ENCODE measurements at places on chromosomes 11 and 22.

DNA sequence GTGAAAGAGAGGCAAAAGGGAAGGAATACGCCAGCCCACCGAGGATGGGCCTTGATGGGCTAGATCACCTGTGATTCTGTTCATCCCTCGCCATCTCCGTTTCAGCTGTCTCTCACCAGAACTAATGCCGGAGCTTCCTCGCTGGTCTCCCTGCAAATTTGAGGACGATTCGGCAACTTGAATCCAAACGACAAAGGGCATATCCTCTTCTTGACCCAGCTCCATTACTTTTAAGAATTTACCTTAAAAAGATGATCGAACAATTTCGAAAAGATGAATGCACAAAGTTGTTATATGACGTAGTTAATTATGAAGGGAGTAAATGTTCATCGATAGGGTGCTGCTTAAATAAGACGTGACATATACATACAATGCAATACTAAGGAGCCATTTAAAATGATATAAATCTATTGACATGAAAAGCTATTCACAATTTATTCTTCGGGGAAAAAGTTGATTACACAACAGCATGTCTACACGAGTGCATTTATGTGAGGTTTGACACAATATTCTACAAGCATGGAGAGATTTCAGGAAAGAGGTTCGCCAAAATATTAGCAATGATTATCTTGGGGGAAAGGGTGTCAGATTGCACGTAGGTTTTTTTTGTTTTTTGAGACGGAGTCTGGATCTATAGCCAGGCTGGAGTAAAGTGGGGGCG is 937 bp upstream of the FAM168A start:
- peak; percentile 52 for DNase-seq

- DNase-seq, result no peak
Observed at GRCh38 chr22:38775656-38776055, 18.3 kb downstream of the DNAL4 start.

DNA sequence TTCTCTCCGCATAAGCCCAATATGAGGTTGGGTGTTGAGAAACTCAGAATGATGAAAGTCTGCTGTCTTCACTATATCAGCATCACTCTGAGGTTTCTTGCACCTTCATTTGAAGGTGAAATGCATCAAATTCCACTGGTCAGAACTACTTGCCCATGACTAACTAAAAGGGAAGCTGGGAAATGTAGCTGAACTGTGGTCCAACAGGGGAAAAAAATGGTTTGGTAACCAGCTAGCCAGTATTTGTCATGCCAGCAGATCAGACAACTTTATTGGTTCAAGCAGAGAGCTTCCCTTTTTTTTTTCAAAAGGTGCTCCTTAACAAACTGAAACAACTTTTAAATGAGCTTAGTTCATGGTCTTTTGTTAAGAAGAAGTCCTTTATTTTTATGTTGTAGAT is 14.2 kb upstream of the PIK3C2A start:
- DNase-seq, result no peak

- no peak for DNase-seq
Observed at GRCh38 chr11:61023086-61023965, 51.8 kb downstream of the CD6 start.

- no peak for DNase-seq
Observed at GRCh38 chr11:76665172-76665571, 5.4 kb downstream of the LRRC32 start.

DNA sequence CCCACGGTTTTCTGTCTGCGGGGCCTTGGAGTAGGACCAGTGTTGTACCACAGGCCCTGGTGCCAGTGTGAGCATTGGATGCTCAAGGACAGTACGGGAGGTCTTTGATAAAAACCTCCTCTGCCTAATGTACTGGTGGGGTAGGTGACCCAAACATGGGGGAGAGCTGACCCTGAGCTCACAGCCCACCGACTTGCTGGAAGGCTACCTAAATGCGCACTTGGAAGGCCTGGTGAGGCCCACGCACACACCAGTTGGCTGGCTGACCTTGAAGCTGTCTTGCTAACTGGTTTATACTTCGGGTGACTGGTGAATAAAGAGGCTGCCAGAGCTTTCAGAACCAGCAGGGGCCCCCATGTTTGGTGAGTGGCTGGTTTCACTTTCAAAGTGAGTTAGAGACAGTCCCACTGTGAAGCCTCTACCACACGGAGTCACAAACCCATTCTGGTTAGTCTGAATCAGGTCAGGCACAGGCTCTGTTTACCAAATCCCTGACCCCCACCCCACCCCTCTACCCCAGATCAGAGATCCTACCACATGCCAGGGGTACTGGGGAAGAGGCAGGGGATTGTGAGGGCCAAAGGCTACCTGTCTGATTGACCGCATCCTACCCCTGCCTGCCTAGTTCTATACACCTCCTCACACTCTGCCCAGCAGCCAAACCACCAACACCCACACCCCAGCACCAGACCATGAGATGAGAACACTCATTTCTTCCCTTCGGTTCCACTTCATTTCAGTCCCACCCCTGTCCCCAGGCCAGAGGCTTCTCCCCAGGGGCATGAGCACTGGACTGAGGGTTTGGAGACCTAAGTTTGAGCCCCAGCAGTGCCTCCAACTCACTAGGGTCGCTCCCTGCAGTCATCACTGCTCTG is 12.7 kb upstream of the IL2RB start:
- DNase-seq, result no peak

GRCh38 chr22:24061124-24061684 is 50.1 kb downstream of the CABIN1 start:
- DNase-seq, result no peak

DNA sequence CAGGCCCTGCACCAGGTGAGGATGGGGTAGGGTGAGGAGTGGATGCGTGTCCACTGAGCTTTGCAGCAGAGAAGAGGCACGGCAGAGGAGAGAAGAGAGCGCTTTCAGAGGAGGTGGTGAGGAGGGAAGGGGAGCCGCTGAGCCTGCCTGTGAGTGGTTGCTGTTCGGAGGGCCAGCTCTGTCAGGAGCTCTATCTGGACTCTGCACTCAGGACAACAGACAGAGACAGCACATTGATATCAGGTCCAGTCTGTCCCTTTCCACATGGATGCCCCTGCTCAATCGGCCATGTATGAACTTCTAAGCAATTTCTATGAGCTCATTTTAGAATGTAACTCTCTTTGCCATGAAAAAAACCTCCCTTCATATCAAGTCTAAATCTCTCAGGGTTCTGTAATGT is 158.6 kb downstream of the KIRREL3 start:
- DNase-seq, result no peak

DNA sequence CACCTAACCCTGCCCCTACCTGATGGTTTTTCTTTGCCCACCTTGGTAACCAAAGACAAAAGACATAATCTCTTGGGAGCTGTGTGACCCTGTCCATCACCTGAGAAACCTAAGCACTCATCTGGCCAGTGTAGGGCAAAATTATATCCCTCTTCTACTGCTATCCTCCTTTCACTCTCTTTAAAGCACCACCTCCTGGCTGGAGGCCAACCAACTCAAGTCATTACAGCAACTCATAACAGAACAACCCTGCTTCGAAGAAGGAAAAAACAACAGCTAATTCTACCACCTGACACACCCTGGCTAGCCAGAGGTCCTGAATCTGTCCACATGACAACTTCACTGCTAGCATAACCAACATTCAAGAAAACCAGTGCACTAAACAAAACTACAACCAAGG is 45.5 kb downstream of the GAS2 start:
- no peak for DNase-seq

DNA sequence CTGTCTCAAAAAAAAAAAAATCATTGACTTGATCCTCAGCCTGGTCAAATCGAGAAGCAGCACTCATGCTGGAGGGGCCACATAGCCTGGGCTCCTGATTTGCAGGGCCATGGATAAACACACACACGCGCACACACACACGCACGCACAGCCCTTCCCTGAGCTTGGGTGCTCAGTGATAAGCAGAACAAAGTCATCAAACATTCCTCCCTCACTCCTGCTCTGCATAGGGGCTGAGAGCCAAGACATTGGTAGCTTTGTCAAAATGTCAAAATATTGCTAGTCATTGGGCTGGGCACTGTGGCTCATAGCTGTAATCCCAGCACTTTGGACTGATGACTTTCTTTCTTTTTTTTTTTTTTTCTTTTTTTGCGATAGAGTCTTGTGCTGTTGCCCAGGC is 34.0 kb upstream of the A4GALT start:
- DNase-seq, result no peak

DNA sequence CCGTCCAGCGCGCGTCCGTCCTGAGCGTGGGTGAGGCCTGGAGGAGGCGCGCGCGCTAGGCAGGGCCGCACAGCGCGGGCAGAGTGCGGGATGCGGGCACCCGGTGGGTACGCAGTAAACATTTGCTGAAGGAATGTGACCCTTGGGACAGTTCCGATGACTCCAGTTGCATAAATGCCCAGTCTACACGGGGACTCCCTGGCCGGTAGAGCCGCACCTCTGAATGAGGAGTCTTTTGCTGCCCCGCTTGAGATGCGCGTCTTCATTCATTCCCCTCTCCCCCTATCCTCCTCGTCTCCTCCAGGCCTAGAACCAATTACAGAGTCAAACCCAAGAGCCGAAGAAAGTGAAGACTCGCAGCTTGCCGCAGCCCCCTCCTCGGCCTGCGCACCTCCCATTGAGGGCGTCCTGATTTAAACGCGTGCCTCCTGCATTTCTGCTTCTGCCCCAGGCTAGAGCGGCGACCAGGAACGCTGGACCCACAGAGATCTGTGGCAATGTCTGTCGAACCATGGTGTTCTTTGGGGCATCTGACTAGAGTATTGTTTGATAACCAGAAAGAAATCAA is 729 bp upstream of the CHKB start:
- DNase-seq, result no peak

DNA sequence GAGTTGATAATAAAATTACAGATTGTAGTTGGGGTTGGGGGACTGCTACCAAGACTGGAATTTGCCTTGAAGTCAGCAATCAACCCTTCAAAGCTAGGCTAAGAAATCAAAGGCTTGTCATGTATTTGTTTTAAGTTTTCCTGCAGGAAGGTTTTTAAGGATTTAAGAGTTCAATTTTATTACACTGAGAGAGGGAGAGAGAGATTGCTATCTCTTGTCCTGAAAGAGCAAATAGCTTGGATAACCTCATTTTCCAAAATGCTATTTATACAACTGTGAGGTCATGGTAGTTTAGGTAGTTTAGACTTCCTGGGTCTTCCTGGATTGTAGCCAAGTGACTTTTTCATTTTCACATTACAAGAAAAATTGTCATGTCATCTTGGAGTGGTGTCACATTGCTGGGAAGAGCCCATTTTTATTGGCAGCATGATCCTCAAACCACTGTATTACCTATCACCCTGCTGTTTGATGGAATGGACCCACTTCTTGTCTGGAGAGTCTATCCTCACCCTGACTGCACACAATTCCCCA is 10.1 kb upstream of the PRSS23 start:
- no peak for DNase-seq

GRCh38 chr22:43136255-43136654 is 6.9 kb downstream of the MCAT start:
- DNase-seq, result no peak

DNA sequence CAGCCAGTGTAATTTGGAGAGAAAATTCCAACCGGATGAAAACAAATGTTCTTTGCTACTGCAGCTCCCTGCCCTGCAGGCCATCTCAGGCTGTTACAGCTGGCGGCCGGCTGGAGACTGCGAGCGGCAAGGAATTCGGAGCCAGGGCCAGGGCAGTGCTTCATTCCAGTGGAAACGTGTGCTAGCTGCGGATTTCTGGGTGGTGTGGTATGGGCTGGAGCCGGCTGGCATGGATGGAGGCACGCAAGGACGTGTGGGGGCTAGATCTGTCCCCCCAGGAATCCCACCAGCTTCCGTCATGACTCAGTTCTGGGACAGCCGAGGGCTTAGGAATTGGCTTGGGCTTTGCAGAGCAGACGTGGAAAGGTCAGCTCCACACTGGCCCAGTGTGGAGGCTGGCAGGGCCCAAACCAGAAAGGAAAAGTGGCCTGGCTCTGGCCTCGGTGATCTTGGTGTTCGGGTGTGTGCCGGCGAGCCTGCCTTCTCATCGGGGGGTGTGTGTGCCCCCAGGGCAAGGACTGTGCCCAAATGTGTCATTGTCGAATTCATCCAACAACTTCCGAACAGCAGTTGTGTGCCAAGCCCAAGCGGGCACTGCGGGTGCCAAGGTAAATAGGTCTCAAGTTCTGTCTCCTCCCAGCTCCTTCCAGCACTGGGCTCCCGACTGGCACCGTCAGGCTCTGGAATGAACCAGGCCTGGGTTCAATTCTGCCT is 48.1 kb upstream of the SHISAL1 start:
- no peak for DNase-seq

- no peak for DNase-seq
Observed at GRCh38 chr11:20327377-20327935, 36.1 kb upstream of the HTATIP2 start.

GRCh38 chr11:55793321-55793720 is 2.0 kb upstream of the OR5D14 start:
- DNase-seq, result no peak

GRCh38 chr11:11588891-11589290 is 32.9 kb downstream of the GALNT18 start:
- DNase-seq, result no peak

- DNase-seq, result no peak
Observed at GRCh38 chr11:125358254-125358840, 137.7 kb downstream of the FEZ1 start.

GRCh38 chr11:5690736-5691135 is 1.1 kb downstream of the TRIM22 start:
- DNase-seq, result no peak

DNA sequence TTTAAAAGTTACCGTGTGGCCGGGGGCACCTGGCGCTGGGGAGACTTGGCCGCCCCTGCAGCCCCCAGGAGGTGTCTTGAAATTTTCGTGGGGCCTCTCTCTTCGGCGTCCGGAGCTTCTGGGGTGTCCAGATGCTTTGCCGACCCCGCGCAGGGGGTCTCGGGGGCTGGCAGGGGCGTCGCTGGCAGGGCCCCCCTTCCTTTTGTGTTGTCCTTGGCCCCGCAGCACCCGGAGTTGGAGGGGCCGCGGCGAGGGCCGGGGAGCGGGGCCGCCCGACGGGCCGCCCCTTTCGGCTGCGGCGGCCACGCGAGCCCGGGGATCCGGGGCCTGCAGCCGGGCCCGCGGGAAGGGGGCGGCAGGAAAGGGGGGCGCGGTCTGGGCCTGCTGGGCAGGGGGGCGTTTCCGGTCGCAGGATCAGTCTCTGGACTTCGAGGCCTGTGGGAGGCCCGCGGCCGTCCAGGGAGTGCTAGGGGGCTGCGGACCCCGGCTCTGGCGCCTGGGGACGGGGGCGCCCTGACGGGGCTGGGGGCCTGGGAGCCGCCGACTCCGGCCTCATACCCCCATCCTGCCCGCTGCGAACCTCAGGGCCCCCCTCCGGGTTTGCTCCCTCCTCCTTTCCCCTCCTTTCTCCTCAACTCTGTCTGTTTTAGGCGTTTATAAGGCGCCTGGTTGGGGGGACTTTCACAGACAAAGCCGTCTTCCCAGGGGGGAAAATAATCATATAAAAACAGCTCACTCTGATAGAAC is 869 bp downstream of the ZC3H7B start:
- DNase-seq, result no peak
